H4 (cell line): ENCODE measurements at places on chromosomes 3 and 15. TPM values are rescaled to one million over a fixed set of nuclear protein-coding genes. Genes with fewer than 3 reads are reported as not detected.

Gene KIF15
- 11.1 and 15.7 TPM in 2 replicates for total RNA-seq

Gene IMPG2
- total RNA-seq, result 0.06 and 0.08 TPM in 2 replicates

Gene GOLGA8Q
- total RNA-seq, result 0.58 TPM in 1 of 2 replicates, not detected in the other

Gene TICRR
- 5.1 and 5.3 TPM in 2 replicates for total RNA-seq

DNA sequence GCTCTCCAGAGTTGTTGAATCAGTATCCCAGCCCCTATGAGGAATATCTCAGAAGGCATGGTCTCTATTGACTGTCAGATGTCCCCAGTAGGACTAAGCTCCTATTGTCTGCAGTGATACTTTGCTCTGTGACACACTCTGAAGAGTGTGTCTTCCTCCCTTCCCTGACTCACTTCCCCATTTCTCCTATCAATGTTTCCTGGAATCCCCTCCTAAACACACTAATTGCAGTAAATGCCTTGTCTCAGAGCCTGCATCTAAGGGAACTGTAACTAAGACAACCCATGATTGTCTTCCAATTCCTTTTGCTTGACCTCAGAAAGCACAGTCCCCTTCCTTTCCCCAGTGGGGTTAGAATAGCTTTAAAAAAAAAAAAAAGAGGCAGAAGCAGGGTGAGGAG lies 397.3 kb upstream of the PROK2 start:
- DNase-seq, result no peak

- no peak for DNase-seq
Observed at GRCh38 chr15:73087098-73087497, 34.8 kb downstream of the NEO1 start.

- DNase-seq, result no peak
Observed at GRCh38 chr3:30263238-30263924, 343.0 kb upstream of the TGFBR2 start.

DNA sequence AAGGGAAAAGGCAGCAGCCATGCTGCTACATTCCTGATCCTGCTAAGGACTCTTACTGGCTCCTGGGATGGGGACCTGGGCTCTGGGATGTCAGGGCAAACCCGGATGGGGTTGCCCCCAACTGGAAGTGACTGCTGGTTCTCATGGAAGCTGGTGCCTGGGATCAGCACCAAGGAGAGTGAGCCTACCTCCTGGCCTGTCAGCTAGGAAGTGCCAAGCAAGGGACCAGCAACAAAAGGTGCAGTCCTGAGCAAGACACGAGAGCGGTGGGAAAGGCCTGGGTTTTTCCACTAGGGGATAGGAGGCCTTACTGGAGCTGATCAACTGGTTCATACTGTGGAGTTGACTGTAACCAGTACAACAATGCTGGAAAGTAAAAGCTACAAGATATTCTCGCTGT lies 47.9 kb upstream of the SYNM start:
- no peak for DNase-seq

GRCh38 chr3:45890405-45890804 lies 4.1 kb downstream of the CCR9 start:
- peak; percentile 10 for DNase-seq

DNA sequence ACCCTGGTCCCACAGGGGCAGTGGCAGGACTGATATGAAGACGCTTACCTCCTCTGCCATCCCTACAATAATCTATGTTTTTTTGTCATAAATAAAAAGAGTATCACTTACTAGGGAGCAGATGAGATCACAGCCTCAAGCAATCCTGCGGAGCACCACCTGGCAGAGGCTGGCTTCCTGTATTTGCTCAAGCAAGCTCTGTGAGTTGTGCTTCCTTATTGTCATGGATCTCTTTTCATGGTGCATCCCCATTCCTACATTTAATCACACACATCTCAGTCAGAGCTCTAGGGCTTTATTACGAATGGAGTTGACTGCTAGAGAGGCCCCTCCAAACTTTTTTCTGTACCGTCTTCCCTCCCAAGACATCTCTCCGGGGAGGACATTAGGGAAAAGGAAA lies 186.0 kb downstream of the UBE2E2 start:
- no peak for DNase-seq

DNA sequence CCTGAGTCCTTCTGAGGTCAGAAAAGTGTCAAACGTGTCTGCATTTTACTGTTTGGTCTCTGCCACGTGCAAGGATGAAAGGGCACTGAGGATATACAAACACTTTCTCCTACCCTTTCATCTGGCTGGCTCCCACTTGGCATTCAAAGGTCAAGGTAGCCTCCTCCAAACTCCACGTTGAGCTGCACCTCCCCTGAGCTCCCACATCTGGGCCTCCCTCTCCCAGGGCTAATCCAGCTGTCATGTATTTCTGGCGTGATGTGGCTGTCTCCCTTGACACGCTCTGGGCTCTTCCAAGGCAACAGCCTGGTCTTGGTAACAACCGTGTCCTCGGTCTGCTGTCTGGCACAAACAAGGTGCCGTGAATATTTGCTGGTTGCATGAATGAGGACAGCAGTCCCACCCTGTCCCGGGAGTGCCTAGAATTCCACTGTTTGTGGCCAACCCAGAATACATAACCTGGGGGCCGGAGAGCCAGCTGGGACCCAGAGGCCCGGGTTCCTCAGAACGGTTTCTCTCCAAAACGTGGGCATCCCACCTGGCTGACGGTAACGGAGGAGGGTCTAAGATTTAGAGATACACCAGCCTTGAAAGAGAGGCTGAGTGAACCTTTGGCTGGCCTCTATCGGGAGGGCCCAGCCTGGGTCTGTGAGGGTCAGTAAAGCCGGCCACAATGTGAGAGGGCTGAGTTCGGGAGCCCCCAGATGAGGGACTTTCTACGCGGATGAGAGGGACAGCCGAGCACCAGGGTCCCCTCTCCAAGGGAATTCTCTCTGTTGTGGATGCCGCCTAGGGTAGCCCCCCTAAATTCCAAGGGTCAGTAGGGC lies 767 bp downstream of the GLT8D1 start:
- DNase-seq, result no peak

GRCh38 chr3:12947504-12948369 lies 106.4 kb upstream of the RPL32 start:
- DNase-seq, result peak; percentile 76

DNA sequence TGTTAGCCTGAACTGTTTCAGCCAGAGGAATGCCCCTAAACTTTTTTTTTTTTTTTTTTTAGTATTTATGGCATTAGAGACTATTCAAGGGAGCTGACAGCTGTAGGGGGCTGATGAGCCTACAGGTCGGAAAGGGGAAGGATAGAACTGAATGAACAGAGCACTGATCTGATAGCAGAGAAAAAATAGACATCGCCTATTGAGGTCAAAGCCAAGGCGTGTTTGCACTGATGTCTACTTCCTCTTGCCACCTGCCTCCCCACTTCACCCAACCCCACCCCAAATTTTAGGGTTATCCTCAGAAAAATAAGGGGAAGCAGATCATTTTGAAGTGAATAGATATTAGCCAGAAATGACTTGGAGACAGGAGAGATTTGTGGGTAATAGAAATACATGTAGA lies 3.0 kb upstream of the ZMAT3 start:
- no peak for DNase-seq

GRCh38 chr15:48962662-48963523 lies 826 bp downstream of the SHC4 start:
- DNase-seq, result no peak

GRCh38 chr3:24615177-24615576 lies 120.5 kb upstream of the THRB start:
- DNase-seq, result no peak

DNA sequence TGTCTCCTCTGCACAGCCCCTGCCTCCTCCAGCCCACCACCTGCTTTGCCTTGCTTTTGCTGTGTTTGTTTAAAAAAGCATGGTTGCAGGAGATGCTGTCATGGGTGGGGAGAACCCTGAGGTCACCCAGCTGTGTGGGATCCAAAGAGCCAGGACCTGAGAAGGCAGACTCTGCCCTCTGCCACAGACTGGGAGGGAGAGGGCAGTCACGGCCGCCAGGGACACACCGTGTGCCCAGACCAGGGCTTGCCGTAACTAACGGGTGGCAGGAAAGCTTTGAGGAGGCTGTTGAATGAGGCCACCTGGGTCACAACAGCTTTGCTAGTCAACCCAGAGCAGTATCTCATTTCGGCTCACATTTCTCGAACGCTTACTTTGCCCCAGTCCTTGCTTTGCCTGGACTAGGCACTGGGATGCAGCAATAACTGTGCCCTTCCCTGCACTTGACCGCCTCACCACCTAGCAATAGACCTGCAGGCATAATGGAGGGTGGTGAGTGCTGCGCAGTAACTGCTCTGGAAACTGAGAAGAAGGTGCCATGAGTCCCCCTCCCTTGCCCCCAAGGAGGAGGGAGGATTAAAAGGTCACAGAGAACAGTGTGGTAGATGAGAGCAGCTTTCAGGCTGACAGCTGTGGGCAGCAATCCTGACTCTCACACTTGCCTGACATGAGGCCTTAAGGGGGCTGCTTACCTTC lies 55.0 kb upstream of the CTDSPL start:
- DNase-seq, result no peak

GRCh38 chr3:186990878-186991308 lies 60.6 kb downstream of the ST6GAL1 start:
- DNase-seq, result no peak

GRCh38 chr3:127680798-127681221 lies 8.1 kb downstream of the ABTB1 start:
- no peak for DNase-seq

- no peak for DNase-seq
Observed at GRCh38 chr15:33492434-33493052, 181.8 kb downstream of the RYR3 start.

DNA sequence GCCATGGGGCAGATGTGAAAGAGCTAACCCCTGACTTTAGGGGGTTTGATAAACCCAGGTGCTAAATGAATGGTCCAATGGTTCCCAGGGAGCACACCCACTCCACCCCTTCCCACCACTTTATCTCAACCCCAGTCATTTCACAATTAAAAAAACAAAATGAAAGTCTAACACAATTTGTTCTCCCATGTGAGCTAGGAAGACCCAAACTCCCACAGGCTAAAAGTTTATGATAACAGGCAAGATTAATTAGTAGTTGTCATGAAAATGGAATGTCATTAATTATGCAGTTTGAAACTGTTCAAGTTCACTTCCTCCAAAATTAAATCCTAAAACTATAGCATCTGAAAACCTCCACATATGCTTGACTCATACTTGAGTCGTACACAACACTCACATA lies 63.3 kb upstream of the TPM1 start:
- DNase-seq, result no peak
